NCI-H82 (cell line): ENCODE measurements at places on chromosomes 6 and 20.
A peak's percentile ranks its signal among the peaks of the same experiment; 100 is the strongest.

GRCh38 chr20:50351541-50351940 is 158.6 kb upstream of the PTPN1 start:
- no peak for DNase-seq

- no peak for DNase-seq
Observed at GRCh38 chr6:38687043-38687353, 15.9 kb downstream of the GLO1 start.

DNA sequence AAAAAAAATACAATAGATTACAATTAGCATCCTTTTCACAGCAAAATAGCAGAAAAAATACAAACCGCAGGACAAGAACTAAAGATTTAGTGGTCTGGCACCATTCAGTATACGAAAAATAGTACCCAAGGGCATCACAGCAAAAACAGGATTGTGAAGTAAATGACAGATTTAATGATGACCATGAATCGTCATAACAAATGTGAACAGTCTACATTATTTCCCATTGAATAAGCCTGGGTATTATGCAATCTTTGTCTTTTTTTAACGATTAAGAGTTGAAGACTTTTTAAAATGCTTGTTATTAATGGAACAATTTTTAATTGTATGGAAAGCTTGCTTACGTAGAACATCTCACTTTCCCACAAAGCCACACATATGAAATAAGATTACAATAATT is 432.8 kb downstream of the PKHD1 start:
- no peak for DNase-seq

DNA sequence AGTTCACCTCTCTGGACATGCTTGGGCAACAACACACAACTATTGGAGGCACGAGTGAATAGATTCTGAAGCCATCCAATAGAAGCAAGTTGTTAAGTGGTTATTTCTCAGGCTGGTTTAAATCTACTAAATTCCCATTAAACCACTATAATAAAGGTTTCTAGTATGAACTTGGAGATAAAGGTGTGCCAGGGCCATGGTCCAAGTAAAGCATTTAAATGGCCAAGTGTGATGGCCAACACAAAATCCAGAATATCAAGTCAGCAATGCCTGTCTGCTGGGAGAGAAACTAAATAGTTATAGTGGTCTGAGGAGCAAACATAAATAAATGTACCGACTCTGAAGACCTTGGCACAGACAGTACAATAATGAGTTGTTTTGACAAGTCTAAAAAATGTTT is 294.3 kb upstream of the STXBP5 start:
- no peak for DNase-seq

DNA sequence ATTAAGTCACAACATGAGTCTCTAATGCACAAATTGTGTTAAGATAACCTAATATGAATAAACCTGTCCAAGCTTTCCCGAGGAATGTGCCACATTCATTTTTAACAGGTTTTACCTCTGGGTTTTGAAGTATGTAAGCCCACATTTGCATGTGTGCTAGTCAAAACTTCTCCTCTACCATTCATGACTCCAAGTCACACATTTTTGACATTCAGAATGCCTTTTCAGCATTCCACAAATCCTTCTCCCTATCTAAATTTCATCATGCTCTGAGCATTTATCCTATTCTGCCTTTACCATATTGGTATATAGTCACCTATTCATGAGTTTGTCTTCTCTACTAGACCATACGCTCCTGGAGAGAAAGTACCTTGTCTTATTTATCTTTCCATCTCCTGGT is 56.5 kb downstream of the ADGRF5 start:
- no peak for DNase-seq

GRCh38 chr6:5159162-5159561 is 74.0 kb downstream of the PPP1R3G start:
- DNase-seq, result no peak

- no peak for DNase-seq
Observed at GRCh38 chr20:31566658-31567379, 38.3 kb upstream of the ID1 start.

DNA sequence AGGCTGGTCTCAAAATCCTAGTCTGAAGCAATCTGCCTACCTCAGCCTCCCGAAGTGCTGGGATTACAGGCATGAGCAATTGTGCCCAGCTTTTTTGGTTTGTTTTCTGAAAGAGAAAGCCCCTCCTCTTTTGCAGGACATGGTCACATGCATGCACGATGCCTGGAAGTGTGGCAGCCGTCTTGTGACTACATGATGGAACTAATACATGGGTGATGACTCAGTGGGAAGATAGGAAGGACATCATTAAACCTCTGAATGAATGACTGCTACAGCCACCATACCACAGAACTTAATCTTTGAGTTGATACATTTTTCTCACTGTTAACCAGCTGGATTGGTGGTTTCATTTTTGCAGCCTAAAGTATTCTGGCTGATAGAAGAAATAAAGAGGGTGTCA is 13.4 kb upstream of the CTNNBL1 start:
- DNase-seq, result no peak

GRCh38 chr6:28896505-28897368 is 27.0 kb downstream of the TRIM27 start:
- peak; percentile 87 for DNase-seq

GRCh38 chr20:44701858-44702256 is 13.3 kb upstream of the CCN5 start:
- DNase-seq, result no peak

DNA sequence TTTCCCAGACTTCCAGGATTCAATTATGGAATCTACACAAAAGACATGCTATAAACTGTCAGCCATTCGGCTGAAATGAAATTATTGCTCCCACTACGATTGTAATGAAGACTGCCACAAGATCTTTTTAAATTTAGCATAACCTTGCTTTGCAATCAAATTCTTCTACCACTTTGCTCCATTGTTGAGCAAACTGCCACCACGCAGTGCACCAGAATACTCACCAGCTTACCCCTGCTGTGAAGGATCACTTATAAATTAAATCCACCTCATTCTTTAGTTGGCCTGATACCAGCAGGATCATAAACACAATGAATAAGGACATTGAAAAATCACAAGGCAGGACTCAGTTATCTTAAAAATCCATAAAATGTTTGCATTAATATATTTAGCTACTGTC is 151.8 kb upstream of the PRND start:
- no peak for DNase-seq

GRCh38 chr6:147506704-147507114 is 1.8 kb upstream of the SAMD5 start:
- DNase-seq, result peak; percentile 79

DNA sequence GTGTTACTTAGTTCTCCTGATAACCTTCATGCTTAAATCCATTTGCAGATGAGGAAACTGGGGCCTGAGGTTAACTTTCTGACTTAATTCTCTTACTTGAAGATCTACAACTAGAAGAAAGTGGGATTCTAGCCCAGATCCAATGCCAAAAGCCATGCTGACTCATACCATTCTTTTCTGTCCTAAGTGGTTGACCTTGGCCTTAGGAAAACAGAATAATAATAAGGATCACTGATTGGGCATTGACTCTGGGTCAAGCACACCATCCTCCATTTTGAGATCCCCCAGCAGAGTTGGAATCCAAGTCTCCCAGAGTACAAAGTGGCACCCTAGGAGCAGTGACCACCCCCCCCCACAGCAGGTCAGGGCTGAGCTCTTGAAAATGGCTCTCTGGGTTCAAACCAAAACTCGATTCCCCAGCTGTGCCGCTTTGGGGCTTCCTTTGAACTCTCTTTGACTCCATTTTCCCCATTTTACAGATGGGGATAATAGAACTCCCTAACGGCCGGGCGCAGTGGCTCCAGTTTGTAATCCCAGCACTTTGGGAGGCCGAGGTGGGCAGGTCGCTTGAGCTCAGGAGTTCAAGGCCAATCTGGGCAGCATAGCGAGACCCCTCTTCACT is 12.8 kb upstream of the ZNF217 start:
- no peak for DNase-seq

DNA sequence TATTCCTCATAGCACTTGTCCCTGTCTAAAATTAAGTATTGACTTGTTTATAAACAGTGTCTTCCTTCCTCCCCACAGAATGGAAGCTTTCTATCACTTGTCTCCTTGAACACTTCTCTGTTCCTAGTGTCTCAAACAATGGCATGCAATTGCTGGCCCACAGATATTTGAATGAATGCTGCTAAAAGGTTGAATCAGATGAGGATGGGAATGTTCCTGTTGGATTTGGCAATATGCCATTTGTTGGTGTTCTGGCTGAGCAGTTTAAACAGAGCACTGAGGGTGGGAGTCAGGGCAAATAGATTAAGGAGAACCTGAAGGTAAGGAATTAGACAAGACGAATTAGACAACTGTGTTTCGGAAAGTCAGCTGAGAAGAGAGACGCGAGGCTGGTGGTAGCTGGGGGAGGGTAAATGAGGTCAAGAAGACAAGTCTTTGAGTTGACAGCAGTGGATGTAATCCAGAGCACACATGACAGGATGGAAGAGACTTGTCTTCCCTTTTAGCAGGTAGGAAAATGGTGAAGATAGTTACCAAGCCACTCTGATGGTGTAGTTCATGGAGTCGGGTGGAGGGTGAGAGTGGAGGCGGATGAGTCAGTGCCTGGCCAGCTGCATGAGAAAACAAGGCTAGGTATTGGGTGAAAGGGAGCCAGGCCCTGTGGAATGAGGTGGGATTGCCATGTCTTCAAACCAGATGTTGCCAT is 58.3 kb upstream of the GNRH2 start:
- DNase-seq, result peak; percentile 71

GRCh38 chr20:59812286-59813125 is 120.9 kb downstream of the SYCP2 start:
- DNase-seq, result no peak

GRCh38 chr6:148324297-148324985 is 18.2 kb upstream of the SASH1 start:
- no peak for DNase-seq

DNA sequence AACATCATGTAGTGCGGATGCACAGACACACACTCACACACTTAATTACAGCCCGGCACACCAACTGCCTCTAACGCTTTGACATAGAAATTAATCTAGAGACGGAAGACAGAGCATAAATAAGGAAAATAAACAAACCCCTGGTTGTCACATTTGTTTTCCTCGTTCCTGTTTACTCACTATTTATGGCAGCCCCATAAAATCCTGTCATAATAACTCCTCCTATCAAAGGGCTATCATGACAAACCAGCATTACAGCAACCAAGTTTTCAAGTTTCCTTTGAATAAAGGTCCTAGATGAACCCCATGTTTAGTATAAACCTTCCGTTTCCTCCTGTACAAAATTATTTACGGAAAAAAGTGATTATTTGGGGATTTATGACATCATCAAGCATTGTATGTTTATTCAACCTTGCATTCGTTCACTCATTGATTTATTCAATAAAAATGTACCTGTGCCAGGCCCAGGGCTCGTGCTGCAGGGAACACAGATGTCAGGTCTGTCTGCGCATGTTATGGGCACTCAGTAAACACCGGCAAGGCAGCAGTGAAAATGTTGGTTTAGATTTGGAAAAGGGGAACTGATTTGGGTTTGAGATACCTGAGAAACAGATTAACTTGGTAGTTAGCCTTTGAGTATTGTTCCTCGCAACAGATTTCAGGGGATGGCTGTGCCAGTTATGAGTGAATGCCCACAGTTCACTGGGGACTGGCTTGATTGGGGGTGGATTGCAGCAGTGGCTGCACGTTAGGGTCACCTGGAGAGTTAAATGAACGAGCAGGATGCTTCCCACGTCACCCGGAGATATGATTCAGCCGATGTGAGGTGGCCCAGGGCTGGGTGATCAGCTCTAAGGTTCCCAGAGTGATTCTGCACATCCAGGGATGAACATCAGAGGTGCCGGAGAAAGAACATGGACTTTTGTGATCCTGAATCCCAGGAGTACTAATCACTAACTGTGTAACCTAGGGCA is 295.3 kb upstream of the FOXQ1 start:
- DNase-seq, result no peak

- peak; percentile 85 for DNase-seq
Observed at GRCh38 chr6:21971541-21971940, 325.3 kb downstream of the PRL start.

GRCh38 chr20:35134472-35134871 is 12.7 kb downstream of the EDEM2 start:
- DNase-seq, result no peak

- no peak for DNase-seq
Observed at GRCh38 chr6:112606656-112607435, 259.7 kb downstream of the RFPL4B start.
